ENCODE measurements at places on chromosomes 11 and 22.
A peak's percentile ranks its signal among the peaks of the same experiment; 100 is the strongest.

DNA sequence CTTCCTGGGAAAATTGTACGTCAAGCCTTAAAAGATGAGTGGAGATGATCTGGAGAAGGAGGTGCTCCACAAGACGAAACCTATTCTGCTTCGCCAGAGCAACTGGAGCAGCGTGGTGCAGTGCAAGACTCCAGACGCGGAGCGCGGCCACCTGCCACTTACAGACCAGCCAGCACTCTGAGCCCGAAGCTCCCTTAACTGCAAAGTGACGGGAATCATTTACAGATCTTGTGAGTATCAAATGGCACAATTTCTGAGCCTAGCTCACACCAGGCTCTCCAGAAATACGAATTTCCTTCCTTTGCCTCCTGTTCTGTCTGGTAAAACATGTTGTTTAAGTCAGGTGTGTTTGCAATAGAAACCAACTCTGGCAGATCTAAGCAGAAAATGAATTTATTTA lies 369.3 kb downstream of the CADM1 start:
- DNase-seq: no peak

GRCh38 chr11:96464700-96465307 lies 75.0 kb downstream of the JRKL start:
- peak; percentile 66 for DNase-seq

GRCh38 chr11:26011474-26011873 lies 320.5 kb upstream of the ANO3 start:
- no peak for DNase-seq

DNA sequence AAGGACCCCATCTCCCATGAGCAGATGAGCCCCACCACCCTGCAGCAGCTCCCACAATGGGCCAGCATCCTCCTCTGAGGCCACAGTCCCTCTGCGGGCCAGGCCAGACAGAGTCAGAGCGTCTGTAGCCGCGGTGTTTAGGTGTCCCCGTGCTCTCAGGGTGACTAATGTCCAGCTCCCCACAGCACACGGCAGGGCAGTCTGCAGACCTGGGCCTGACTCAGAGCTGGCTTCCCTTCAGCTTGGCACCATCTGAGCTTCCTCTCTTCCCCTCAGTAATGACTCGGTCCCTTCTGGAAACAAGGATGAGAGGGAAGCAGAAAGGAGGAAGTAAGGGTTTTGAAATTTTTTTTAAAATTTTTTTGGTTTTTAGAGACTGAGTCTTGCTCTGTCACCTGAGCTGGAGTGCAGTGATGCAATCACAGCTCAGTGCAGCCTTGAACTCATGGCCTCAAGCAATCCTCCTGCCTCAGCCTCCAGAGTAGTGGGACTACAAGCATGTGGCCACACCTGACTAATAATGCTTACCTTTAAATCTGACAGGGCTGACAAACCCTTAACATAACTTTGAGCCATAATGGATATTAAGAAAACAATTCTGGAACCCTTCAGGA lies 28.5 kb downstream of the LRRC74B start:
- no peak for DNase-seq

- DNase-seq: no peak
These were observed 145.7 kb upstream of the B3GAT1 start for GRCh38 chr11:134557571-134558257.

DNA sequence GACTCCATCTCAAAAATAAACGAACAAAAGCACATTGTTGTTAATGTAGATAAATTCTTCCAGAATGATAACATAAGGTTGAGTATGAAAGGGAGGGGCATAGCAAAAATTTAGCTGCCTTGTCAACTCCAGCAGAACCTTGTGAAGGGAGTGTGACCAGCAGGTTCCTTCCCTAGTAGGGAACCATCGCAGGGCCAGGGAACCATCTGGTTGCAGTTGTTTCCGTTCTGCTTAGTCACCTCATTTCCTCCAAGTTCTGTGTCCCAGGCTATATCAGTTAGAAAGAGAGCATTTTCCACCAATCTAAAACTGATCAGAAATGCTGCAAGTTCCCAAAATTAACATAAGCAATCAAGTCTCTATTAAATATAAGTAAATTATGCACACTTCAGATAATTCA lies 126.7 kb upstream of the BLID start:
- no peak for DNase-seq

DNA sequence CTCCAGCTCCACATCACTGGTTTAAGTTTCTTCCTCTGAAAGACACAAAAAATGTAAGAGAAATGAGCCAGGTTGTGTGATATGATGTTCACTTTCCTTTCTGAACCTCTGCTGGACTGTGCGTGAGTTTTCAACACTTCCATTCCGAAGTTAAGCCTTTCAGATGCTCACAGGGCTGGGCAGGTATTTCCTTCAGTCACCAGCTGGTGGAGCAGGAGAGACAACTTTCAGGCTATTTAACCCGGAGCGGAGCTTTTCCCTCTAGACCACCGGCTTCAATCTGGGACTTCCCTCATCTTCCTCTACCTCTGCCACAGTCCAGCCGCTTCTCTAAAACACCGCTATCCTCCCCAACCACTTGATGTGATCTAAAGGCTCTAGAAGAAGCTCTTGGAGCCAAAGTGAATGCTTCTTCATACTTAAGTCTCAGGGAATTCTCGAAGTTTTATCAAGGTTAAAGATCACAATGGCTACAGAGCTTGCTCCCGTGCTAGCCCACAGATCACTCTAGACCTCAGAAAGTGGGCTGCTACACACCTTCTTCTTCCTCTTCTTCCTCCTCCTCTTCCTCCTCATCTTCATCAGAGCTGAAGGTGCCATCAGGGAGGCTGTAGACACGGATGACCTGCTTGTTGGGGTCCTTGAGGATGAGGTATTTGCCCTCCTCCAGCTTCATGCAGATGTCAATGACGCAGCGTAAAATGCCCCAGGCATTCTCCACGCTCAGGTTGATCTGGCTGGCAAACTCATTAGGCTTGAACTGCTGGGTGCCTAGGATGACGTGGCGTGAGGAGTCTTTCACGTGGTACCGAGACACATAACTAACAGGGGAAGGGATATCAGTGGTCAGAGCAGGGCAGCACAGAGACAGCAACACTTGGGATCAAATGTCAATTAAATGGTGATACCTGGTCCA lies 4.4 kb upstream of the FOXRED2 start:
- no peak for DNase-seq

- DNase-seq: no peak
These were observed 33.8 kb downstream of the HIRA start for GRCh38 chr22:19397734-19398104.

DNA sequence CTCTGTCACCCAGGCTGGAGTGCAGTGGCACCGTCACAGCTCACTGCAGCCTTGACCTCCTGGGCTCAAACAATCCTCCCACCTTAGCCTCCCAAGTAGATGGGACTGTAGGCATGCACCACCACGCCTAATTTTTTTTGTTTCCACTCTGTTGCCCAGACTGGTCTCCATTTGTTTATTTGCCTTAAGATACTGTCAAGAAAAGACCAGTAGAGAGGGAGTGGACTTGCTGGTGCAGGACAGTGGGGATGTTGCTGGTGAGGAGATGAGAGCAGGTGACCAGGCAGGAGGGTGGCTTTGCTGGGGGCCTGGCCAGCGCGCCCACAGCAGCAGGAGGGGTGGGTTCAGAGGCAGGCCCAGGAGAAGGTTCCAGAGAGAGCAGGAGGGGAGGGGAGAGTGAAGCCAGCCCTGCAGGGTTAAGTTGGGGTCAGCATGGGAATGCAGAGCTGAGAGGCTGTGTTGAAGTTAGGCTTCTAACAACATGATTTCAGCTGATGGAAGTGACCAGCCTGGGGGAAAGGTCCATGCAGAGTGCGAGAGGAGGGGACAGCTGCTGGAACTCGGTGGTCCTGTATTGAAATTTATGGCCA lies 35.8 kb downstream of the NADSYN1 start:
- DNase-seq: no peak

DNA sequence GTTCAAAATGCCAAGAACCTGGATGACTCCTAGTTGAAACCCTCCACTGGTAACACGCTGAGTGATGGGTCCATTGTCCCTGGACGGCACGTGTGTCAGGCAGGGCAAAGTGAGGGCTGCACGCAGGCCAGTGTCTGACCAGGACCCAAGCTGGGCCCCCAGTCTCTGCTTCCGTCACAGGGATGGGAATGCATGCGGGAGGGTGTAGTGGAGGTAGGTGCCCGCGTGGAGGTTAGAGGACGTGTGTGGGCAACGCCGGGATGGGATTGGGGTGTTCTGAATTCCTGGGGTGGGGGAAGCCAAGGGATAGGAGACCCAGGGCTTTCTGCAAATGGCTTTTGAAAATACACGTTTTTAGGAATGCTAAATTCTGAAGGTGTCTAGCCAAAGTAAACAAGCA lies 943.3 kb downstream of the BRD1 start:
- no peak for DNase-seq

DNA sequence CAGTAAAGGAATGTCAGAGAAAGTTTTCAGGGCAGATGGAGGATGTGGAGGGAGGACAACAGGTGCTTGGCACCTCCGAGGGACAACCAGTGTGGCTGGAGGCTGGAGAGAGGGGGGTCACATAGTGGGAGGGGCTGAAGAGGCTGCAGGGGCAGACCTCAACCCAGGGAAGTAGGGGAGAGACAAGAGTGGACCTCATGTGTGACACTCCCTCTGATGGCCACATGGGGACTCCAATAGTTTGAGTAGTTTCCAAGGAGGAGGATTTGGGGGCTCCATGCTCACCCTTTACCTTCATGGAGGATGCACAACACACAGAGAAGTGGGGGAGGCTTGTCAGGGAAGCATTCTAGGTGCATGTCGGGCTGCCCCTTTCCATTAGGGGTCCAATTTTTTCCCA lies 35.1 kb upstream of the ASPHD2 start:
- no peak for DNase-seq

GRCh38 chr11:12599408-12600143 lies 74.6 kb upstream of the TEAD1 start:
- DNase-seq: peak; percentile 73

DNA sequence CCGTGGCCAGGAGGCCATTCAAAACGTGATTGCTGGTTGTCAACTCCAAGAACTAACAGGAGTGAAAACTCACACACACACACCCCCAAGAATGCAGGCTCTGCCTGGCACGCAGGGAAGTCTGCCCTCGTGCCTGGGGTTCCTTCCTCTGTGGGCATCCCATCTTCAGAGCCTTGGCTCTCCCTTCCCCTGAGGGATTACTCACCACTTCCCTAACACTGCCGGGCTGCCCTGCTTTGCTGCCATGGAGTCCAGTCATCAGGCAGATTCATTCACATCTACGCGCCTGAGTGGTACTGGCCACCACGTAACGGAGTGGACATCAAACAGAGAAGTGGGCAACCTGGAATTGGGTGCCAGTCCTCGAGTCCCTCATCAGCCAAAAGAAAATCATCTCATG lies 120.7 kb upstream of the TMEM45B start:
- DNase-seq: no peak

DNA sequence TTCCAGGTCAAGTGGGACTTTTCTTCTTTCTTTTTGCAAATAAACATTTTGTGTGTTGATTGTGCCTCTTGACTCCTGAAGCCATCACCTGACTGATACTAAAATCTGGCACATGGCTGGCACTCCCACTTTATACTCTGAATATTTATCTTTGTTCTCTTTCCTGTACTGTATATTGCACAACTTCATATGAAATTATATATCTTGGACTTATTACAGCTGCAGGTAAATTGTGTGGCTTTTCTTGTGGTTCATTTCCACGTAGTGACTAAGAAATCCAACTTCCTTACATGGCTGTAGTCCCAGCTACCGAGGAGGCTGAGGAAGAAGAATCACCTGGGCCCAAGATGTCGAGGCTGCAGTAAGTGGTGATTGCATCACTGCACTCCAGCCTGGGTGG lies 23.7 kb upstream of the OR5B12 start:
- no peak for DNase-seq

DNA sequence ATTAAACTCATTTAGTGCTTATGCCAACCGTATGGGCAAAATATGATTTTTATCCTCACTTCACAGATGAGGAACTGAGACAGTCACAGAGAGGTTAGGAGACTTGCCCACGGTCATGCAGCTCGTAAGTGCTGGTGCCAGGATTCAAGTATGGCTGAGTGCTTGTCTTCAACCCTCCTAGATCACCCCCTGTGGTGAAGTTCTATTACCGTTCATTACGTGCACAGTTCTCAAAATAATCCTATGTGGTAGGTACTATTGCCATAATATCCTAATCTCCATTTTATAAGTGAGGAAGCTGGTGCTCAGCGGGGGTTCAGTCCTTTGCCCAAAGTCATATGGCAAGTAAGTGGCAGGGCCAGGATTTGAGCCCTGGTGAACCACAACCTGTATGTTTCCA lies 1.5 kb downstream of the MIEF1 start:
- no peak for DNase-seq

DNA sequence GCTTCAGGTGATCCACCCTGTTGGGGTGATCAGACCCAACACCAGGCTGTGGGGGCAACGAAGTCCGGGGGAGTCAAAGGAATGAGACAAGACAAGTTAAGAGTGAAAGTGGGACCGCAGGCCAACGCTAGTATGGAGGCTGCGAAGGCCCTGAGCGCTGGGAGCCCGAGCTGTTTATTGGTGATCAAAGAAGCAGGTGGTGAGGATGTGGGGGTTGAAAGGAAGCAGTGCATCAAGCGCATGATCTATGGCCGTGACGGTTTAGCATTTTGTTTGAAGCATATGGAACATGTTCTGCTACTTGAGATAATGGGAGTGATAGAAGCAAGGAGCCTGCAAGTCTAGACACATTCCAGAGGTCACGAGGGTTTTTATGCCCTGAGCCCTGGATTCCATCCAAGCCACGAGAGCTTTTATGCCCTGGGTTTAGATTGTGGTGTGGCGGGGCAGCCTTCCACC lies 49.5 kb downstream of the MCHR1 start:
- DNase-seq: peak; percentile 96

DNA sequence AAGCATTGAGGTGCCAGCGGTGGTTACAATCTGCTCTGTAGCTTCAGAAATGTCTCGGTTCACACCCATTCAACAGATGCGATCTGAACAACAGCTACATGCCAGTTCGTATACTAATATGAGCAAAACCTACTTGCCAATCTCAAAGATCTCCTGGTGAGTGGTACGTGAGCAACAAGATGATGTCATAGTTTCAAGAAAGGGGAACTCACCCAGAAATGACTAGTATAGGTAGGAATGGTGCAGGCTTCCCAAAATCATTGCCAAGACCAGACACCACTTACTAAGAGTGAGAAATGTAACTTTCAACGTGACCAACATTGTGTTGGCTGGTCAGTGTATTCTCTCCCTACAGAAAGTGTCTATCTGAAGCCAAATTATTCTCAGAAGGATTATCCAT lies 31.1 kb downstream of the OR6Q1 start:
- DNase-seq: no peak

DNA sequence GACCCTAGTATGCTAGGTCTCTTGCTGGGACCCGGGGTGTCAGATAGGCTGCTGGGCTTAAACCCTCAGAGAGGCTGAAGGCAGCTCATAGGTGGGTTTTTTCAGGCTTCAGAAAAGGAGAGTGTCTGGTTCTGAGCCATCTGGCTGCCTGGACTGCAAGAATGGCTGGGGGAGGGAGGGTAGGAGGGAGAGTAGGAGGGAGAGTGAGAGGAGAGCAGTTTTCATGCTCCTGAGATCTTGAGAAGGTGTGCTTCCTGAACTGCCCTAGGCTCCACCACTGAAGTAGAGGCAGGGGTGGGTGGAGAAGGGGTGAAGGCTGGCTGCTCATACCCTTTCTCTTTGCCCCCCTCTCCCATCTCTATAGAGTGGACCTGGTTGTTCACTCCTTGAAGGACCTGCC lies 4.6 kb downstream of the HMBS start:
- DNase-seq: no peak

- DNase-seq: no peak
These were observed 79.0 kb downstream of the CACNA1I start for GRCh38 chr22:39649500-39650089.
